ENCODE measurements at places on chromosomes 13 and 19. TPM values are rescaled to one million over a fixed set of nuclear protein-coding genes. Genes with fewer than 3 reads are reported as not detected.

Gene NLRP9
- not detected for total RNA-seq

Gene POSTN
- not detected for total RNA-seq

Gene CALR3
- total RNA-seq: not detected

Gene CACNG7
- not detected for total RNA-seq

Gene PEG3
- total RNA-seq: not detected

Gene PRR22
- total RNA-seq: 5.7 TPM

Gene GPC6
- not detected for total RNA-seq

Gene LGALS14
- not detected for total RNA-seq

Gene MIDN
- 85.4 TPM for total RNA-seq

Gene SULT2B1
- total RNA-seq: not detected

Gene SYNGR4
- total RNA-seq: not detected

Gene ELSPBP1
- total RNA-seq: not detected

Gene CXCL17
- not detected for total RNA-seq

Gene CGB8
- total RNA-seq: not detected

Gene CGB2
- not detected for total RNA-seq

Gene NLRP7
- not detected for total RNA-seq

Gene MAMSTR
- 1.2 TPM for total RNA-seq

Gene MBNL2
- 27.2 TPM for total RNA-seq

Gene SCEL
- total RNA-seq: not detected

Gene ANKRD24
- total RNA-seq: 0.30 TPM

Gene MRPS31
- total RNA-seq: 43.1 TPM

Gene CPAMD8
- total RNA-seq: 0.27 TPM

Gene FLT1
- total RNA-seq: 29.9 TPM

Gene PDCD5
- 207 TPM for total RNA-seq

Gene C19orf67
- total RNA-seq: 0.75 TPM

Gene IGSF23
- not detected for total RNA-seq

Gene ZNF382
- total RNA-seq: 8.8 TPM

Gene BRCA2
- total RNA-seq: 18.6 TPM

Gene MCOLN1
- 11.2 TPM for total RNA-seq

Gene GJA3
- total RNA-seq: 0.05 TPM

Gene PDX1
- total RNA-seq: not detected

Gene KBTBD7
- 5.8 TPM for total RNA-seq

Measured in activated T-helper 2 cell treated with anti-CD3 and anti-CD28 coated beads, Interferon-gamma antibody, Interleukin-2, Interleukin-4, amounts not matched to agents 10 μg/mL and 5 μg/mL and 100 μg/mL, durations not matched to agents 14 hours and 24 hours and 36 hours (primary cell).